Stimulated activated CD8-positive, alpha-beta memory T cell treated with anti-CD3 and anti-CD28 coated beads, Interleukin-15, amount 100 ng/mL, for 24 hours (primary cell): ENCODE measurements at places on chromosomes 7 and 10.

DNA sequence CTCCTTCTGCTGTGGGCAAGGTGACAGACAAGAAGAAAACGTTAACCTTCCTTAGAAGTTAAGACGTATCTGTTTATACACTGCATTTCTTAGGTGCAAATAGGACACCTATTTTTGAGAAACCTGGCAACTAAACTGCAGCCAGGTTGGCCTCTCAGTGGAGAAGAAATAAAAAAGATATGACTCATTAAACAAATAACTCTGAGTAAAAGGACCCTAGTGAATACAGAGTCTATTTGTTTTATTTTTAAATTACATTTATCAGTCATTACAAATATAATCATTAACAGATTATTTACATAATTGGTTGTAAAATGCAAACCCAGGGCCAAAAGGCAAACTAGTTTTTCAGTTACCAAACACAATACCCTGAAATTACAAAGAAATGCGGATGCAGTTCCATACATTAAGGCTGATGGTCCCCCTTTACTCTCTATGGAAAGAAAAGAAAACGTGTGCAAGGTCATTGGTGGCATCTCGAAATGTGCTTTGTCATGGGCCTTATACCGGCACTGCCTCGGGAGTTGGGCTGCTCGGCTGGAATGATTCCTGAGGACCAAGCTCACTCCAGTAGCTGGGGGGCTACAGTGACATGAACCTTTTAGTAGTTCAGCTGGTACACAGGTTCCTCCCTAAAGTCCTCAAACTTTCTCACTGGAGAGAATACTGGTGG lies 38.4 kb downstream of the ADRB1 start:
- DNase-seq = no peak

DNA sequence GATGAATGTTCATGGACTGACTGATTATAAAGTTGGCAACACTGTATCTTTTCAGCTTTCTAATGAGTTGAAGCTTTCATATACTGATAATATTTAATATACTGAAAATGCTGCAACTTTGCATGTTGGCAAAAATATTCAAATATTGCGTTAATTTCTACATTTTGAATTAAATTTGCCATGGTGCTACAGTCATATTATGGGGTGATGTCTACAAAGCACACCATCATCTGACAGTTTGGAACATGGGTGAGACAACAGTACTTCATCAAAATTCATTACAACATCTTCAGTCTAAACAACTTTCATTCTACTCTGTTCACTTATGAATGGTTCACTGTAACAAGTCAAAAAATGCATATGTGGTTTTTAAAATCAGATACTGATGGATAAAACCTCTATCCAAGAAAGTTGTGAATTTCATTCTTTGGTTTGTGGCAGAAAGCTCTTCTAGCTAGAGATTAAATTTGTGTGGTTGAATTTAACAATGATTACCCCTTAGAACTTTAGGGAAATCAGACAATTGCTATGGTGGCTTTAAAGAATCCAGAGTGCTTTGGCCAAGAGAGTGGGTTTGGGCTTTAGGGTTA lies 136.4 kb downstream of the TMEM26 start:
- DNase-seq = no peak

- no peak for DNase-seq
These were observed 176.8 kb upstream of the TBX20 start for GRCh38 chr7:35430547-35431153.

DNA sequence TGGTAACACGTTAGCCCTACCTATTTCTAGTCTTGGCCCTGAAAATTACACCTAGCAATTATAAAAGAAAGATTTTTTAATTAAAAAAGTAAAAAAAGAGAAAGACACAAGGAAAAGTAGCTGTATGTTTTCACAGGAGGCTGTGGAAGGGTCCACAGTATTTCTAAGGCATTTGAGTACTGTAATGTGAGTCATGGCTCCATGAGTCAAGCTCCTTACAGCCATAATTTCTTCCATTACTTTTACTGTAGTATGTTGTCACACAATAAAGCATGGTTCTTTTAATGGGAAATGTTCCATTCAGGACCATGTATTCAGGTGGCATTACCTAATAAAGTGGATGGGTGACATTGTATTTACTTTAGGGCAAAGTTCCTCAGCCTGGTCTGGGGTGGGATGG lies 113.4 kb downstream of the GPR37 start:
- DNase-seq = no peak

- no peak for DNase-seq
These were observed 96.2 kb downstream of the NPTX2 start for GRCh38 chr7:98713165-98713810.

- no peak for DNase-seq
These were observed 166.3 kb upstream of the RNF32 start for GRCh38 chr7:156474241-156474743.

GRCh38 chr10:113977174-113977573 lies 66.5 kb upstream of the ADRB1 start:
- no peak for DNase-seq

- DNase-seq = no peak
These were observed 37.0 kb downstream of the CCSER2 start for GRCh38 chr10:84365335-84365881.

DNA sequence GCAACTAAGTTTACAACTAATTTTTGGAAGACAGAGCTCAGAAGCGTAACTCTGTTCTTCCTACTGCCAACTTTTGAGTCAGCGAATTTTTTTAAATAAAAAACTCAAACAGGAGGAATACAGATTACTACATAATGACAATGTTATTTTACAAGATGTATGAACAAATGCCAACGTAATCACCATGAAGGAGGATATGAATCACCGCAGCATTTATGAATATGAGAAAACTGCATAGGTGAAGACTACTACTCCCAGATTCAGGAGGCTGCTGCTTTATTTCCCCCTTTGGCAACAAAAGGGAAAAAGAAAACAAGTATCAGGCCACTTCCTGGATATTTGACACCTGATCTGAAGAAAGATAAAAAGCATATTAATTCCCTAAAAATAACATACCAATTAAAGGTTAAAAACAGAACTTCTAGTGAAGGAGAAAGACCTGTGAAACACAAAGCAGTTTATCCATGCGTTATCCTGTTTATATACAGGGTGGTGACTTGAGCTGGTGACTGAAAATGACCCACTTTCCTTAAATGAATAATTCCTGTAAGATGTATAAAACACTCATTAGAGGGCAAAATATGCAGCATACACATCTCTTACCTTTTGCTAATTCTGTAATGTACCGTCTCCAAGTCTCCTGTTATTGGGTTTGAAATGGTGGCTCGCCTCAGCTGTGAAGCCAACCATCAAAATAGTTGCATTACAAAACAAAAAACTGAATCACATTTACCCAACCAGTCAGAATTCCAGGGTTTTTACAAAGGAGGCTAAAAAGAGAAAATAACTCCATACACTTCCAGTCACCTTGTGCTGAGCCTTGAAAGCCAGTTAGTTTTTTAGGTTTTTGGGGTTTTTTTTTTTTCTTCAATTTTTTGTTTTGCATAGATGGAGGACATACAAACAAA lies 52.0 kb downstream of the P4HA1 start:
- no peak for DNase-seq

DNA sequence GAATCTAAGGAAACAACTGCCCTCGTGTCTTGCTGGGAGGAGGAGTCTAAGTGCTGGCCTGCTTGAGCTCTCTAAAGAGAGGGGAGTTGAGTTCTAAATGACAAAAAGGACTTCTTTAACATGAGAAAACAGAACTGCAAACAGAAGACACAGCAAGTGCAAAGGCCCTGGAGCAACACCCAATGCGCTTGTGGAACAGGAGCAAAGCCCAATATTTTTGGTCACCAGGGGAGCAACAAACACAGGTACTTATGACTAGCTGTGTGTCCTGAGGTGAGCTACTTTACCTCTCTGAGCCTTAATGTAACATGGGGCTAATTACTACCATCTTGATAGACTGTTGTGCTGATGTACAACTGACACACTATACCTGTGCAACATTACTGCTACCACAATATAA lies 634.3 kb downstream of the PARD3 start:
- no peak for DNase-seq

GRCh38 chr7:117630907-117631564 lies 151.2 kb downstream of the CFTR start:
- no peak for DNase-seq

DNA sequence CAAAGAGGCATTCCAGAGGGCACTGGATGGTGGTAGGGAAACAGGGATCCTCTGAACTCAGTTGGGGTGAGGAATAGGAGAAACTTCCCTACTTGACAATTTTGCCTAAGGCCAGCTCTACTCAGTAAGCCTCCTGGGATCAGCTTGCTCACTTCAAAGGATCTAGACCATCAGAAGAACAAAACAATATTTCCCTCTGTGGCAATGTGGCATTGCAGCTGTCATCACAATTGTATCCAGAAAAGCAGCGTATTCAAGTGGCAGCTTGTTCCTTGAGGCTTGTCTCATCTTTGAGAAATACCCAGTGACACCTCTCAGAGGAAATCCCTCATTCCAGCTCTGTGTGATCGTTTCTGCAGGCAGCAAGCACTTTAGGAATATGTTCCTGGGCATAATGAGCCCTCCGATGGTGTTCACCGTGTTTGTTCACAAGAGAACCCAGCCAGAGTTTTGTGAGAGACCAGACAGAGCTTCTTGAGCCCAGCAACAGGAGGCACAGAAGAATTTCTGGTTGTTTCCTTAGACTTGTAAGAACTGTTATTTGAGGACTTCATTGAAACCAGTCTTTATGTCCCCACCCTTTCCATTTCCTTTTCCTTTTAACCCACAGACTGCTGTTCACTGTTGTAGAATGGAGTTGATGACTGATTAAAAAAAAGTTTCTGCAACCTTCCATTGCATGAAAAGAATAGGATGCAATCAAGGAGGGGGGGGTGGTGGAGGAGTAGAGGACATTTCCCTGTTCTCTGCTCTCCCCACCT lies 747.3 kb downstream of the LRMDA start:
- no peak for DNase-seq
